ENCODE measurements at places on chromosomes 4 and X.

DNA sequence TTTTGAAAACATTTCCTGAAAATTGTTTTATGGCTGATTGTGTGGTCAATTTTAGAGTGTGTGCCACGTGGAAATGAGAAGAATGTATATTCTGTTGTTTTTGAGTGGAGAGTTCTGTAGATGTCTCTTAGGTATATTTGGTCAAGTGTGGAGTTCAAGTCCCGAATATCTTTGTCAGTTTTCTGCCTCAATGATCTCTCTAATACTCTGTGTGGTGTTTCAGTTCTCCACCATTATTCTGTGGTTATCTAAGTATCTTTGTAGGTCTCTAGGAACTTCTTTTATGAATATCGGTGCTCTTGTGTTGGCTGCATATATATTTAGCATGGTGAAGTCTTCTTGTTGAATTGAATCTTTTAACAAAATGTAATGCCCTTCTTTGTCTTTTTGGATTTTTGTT is 113.3 kb downstream of the LINC00632 start:
- no peak for DNase-seq

DNA sequence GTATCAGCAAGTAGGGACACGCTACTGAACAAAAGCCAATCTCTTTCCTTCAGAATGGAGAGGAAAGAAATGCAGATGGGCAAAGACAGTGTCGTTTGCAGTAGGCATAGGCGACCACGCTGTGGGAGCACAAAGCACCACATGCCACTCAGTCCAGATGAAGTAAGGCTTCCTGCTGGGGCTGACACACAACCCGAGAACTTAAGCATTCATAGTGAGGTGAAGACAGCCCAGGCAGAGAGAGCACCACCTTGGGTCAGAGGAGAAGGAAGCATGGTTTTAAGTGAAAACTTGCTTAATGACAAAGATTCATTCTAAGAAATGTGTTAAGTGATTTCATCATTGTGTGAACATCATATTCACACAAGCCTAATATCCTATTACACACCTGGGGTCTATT is 238.8 kb downstream of the MGST2 start:
- no peak for DNase-seq

DNA sequence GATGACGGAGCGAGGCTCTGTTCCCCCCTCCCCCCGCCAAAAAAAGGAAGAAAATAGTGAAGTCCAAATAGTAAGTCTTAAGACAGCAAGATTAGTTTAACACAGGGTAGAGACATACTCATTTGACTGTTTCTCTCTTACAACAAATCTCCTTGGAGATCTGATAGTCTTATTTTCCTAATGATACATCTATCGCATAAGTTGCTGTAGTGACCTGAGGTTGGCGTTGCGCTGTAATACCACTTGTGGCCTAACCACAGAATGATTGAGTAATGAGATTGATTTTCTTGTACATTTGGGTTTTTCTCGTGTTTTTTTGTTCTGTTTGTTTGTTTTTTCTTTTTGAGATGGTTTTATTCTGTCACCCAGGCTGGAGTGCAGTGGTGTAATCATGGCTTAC is 27.2 kb downstream of the OCIAD1 start:
- DNase-seq, result no peak

- DNase-seq, result peak; percentile 29
Observed at GRCh38 chr4:37890801-37891259, at the start of gene TBC1D1. TBC1D1 (plus strand) TSS chr4:37891084; CDS start chr4:37902096, 11,012 bp downstream.

DNA sequence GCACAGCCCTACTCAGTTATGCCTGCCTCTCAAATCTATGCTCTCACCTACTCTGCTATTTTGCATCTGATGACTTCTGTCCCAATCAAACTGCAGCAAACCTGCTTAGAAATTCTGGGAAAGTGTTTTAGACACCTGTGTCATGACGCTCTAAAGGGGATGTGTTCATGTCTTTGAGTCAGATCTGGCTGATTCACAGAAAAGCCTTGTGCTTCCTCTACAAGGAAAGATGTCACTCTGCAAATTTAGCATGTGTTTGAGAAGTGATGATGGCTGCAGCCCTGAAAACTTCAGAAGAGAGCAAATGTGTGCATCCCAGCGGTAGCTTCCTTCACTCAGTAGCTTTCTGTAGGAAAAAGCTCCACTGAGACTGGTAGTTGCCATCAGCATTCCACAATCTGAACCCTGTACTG is 235.4 kb downstream of the MGST2 start:
- no peak for DNase-seq

DNA sequence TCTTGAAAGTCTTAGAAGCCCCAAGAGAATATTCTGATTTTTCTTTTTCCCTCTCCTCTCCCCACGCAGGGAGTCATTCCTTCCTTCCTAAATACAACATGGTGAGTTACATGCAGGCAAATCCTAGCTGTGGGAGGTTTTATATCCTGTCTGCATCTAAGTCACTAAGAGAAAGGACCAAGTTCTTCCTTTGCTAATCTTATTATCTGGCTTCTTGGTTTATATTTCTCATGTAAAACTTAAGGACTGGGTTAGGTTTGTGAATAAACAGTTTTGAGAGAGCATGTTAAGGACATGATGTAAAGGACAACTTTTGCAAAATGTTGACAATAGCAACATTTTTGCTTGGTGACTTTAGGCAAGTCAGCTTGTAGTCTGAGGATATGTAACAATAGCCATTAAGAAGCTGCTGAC is 5.1 kb upstream of the CXCL9 start:
- DNase-seq, result no peak

DNA sequence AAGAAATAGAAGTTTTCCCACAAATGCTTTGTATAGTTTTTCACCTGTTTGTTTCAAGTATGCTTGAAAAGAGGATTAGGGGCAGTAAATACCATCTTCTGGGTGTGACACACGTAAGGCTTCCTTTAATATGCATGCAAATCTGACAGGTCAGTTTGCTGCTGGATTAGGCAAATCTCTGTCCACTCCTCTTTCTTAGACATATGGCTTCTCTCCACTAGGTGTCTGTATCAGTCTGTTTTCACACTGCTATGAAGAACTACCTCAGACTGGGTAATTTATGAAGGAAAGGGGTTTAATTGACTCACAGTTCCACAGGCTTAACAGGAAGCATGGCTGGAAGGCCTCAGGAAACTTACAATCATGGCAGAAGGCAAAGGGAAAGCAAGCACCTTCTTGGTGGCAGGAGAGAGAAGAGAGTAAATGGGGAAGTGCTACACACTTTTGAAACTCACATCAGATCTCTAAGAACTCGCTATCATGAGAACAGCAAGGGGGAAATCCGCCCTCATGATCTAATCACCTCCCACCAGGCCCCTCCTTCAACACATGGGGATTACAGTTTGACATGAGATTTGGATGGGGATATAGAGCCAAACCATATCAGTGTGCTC is 66.9 kb downstream of the TAB3 start:
- DNase-seq, result no peak

DNA sequence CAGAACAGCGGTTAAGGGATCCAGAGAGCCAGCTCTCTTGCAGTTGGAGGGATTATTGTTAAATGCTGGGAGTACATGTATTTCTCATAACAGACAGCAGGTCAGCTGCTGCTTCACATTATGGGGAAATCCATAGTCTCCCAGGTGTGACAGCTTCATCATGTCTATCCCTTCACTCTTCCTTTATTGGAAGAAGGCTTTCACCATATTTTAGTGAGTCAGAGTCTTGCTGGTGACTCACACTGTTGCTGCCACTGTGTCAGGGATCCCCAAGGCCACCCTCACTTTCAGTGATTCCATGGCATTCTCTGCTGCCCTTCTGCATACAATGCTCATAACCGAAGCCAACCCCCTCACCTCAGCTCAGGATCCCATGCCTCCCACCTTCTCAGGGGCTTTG is 32.9 kb upstream of the PAGE5 start:
- DNase-seq, result no peak

DNA sequence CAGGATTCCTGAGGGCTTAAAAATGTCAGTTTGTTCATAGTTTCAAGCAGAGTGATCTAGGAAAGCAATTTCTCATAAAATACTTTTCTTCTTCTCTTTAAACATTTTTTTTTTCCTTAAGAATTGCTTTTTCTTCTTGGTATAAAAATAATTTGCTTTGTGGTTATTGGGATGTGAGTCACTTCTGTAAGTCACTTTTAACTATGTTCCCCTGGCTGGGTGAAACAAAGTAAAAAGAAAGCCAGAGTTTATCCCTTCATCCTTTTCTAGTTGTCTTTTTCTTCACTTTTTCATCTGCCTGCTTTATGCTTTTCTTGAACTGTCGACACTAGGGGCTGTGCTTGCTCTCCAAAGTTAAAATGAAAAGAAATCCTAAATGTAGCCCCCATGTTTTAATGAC is 33.5 kb downstream of the ARSJ start:
- no peak for DNase-seq

Measured in activated CD4-positive, alpha-beta T cell treated with anti-CD3 and anti-CD28 coated beads for 24 hours (primary cell).